Left renal pelvis (tissue), 4 donors: ENCODE measurements at places on chromosomes 12 and 14.

- no peak for DNase-seq
Observed at GRCh38 chr12:75685617-75686225, 174.3 kb upstream of the KRR1 start.

GRCh38 chr14:72523424-72524294, 370.2 kb downstream of the DPF3 start:
- no peak for DNase-seq

GRCh38 chr12:29167988-29168387, 18.9 kb downstream of the FAR2 start:
- no peak for DNase-seq

- DNase-seq = no peak
Observed at GRCh38 chr12:1467710-1468109, 126.7 kb downstream of the FBXL14 start.

DNA sequence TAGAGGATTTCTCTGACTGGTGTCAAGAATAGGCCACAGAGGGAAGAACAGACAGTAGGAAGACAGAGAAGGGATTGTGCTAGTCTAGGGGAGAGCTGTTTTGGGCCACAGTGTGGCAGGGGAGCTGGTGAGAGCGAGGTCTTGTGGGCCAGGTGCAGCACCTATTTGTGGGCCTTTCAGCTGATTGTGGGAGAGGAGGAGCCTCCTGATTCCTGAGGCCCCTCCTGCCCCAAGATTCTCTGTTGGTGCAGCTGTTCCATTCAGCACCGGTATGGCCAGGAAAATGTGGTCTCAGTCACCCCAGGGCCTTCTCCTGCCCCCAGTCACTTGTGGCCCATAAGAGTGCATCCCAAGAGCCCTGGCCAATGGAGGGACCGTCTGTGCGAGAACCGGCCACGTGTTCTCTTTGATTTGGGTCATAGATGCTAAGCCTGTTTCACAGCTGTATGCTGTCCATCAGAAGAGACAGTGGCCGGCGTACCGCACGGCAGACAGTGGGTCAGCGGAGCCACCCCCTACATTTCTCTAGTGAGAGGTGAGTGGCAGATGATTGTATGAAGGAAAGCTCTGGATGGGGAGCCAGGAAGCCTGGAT, 27.7 kb downstream of the TPCN1 start:
- no peak for DNase-seq

DNA sequence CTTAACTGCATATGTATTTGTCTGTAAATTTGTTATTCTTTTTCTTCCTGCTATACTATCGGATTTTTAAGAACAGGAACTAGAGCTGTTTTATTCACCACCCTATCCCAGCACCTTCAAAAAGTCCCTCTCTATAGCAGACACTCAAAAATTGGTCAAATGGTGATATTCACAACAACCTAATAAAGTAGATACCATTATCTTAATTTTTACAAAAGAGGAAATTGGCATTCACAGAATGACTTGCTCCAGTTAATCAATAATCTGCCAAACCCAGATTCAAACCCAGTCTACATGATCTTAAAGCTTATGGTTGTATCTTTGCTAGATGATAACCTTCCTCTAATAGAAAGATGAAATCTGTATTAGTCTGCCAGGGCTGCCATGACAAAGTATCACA, 426.6 kb downstream of the EGLN3 start:
- DNase-seq = no peak

DNA sequence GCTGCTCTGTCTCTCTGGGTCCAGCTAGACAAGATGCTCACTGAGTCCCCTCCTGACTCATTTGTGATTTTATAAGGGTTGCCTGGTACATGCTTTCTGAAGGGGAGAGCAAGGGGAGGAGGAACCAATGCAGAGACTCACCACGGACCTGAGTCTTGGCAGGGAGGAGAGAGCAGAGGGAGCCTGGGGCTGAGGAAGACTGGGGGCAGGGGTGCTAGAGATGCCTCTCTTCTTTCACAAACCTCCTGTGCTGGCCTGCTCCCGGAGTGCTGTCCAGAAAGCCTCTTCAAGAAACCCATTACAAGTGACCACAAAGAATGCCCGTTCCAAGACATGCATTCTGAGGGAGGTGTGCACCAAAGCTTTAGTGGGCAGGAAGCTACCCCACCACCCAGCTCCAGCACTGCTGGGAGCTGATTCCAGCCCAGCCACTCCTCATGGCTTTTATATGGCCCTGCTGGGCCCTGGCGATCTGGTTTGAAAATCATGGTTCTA, 33.1 kb upstream of the DICER1 start:
- no peak for DNase-seq
